ENCODE measurements at places on chromosomes 1 and 21.

DNA sequence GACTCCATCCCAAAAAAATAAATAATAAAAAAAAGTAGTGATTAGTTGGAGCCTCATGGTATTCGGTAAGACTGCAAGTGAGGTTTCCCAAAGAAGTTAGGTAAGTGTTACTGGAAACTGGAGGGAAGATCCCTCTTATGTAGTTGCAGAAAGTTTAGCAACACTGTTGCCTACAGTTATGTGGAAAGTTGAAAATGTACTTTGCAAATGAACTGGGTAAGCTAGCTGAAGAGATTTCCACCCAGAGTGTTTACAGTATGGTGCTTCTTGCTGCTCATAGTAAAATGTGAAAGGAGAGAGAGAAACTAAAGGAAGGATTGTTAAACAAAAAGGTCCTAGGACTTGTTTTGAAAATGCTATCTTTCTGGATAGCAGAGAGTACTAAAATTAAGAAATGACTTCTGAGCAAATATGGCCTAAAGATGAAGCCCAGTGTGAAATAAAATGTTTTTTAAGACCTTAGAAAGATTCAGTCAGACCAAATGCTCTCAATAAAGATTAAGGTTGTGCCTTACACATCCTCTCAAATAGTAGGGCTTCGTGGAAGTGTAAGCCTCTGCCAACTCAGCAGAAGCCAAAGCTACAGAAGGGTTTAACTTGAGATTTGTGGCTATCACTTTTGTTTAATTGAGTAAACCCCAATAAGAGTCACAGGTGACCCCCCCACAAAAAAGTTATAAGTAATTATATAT, 31.5 kb downstream of the RPS6KC1 start:
- DNase-seq = no peak

DNA sequence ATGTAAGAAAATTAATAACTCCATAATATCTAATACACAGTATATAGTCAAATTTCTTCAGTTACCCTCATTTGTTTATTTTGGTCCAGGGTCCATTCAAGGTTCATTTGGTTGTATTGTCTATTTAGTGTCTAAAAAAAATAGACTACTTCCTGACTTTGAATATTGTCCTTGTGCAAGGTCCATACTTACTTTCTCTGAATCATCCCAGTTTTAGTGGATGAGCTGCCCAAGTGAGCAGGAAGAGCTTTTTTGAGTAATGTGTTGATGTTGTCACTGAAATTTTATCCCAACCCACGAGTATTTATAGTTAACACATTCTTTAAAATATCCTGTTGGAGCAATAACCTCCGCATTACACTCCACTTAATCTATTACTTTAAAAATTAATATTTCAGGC, 45.6 kb upstream of the FASLG start:
- no peak for DNase-seq

DNA sequence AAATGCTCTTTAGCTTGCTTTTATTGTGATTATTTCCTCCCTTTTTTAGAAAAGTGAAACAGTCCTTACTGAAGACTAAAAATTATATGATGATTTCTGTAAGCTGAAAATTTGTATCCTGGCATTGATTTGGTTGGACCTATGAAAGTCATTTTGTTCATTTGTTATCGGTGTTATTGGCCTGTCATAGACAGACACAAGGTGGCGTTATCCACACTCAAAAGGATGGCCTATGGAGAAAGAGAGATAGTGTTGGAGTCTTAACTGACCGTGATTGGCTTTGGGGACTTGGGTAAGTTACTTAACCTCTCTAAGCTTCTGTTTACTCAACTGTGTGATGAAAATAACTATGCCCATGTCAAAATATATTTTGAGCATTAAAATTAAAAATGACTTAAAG, 203.6 kb upstream of the CHODL start:
- DNase-seq = peak; percentile 39

GRCh38 chr1:108107658-108108057, 92.5 kb downstream of the SLC25A24 start:
- DNase-seq = no peak

- DNase-seq = no peak
These were observed 22.1 kb upstream of the SH3D21 start for GRCh38 chr1:36284061-36284460.

- DNase-seq = no peak
These were observed 82.1 kb upstream of the LRRC7 start for GRCh38 chr1:69485616-69486015.

DNA sequence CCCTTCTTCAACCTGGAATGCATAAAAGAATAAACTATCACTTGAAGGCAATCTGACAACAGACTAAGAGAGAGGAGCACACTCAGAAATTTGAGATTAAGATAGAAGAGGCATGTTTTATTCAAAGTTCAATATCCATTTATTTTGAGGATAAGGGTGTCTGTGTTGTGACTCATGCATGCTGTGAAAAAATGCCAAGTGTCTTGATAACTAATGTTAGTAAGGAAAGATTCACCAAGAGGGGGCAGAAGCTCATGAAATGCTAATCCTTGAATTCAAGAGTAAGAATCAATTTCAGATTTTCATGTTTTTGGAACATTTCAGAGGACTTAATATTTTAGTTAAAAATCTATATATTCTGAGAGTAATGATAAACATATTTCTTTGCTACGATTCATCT, 94.0 kb downstream of the IFI44 start:
- DNase-seq = no peak

- DNase-seq = peak; percentile 25
These were observed 3.8 kb upstream of the B3GALT2 start for GRCh38 chr1:193190096-193190744.

DNA sequence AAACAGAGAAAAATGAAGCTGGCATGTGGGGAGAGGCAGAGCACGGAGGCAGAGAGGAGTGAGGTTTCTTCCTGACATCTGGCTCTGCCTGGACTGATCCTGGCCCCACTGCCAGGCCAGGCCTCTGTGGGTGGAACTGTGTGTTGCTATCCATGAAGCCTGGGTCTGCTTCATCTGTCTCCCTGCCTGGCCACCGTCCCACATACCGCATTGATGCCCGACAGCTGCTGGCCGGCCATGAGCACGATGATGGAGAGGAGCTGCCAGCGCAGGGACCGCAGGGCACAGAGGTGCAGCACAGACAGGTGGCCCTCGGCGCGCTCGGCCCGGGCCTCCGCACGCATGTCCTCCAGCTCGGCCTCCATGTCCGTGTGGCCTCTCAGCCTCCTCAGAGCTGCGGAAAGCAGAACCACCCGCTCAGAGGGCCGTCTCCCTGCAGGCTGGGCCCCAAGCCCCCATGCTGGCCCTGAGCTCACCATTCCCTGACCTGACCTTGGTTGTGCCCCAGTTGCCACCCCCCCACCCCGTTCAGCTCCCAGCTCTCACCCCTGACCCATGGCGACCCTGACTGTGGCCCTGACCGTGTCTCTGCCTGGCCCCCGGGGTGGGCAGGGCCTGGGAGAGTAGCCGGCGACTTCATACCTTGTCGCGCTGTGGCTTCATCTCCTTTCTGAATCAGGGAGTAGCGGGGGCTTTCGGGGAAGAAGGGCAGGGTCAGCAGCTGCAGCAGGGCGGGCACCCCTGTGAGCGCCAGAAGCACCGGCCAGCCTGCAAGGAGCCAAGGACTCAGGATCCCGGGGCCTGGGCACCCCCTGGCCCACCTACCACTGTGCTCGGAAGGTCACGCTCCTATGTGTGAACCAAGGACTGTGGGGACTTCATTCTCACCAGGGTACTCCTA, 11.5 kb downstream of the SLC2A7 start:
- DNase-seq = no peak

DNA sequence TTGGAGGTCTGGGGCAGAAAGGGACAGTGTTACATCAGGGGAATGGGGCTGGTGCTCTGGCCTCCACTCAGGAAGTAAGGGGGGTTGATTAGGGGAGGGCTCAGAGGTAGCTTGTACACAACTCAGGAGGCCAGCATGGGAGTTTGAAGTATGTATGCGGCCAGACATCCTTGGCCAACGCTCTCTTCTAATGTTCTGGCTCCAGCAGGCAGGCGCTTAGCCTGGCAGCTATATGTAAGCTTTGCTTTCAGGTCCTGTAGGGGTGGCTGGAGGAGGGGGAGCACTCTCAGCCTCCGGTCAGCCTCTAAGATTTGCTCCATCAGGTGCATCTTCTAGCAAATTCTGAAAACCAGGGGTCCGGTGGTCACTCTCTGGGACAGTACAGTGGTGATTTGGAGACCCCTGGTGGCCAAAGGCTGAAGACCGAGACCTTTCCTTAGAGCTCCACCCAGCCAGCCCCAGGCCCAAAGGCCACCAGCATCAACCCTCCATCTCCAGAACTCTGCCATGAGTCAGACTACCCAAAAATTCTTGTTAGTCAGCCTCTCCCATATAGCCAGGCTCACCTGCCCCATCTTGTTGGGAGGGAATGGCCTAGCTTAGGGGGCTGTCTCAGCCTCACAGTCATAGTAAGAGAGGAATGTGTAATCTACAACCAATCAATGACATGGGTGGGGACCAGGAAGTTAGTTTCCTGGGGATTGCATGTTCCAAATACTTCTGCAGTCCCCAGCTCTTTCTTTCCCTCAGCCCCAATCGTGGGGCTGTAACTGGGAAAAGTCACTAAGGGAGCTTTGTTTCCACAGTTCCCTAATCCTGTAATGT, 9.7 kb upstream of the COL8A2 start:
- DNase-seq = no peak

DNA sequence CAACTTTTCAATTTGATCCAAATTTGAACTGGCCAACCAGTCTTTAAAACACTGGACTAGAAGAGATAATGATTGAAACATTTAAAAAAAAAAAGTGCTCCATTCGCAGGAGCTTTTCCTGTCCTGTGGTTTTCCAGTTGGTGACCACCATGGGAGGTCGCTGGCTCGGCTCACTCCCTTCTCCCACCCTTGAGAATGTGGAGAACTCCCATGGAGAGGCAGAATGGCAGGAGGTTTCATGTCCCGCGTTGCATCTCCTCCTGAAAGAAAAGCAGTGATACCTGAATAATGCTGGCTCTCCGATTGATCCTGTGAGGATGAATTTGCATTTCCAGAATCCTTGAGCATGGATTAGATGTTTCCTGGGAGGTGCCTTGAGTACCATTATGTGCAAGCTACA, 16.5 kb upstream of the MPZL1 start:
- DNase-seq = no peak

GRCh38 chr21:42102076-42102475, 31.0 kb downstream of the UMODL1 start:
- no peak for DNase-seq

GRCh38 chr1:89271341-89272015, 1.2 kb downstream of the GBP5 start:
- no peak for DNase-seq

- DNase-seq = no peak
These were observed 20.3 kb downstream of the RIMS3 start for GRCh38 chr1:40645118-40645680.

DNA sequence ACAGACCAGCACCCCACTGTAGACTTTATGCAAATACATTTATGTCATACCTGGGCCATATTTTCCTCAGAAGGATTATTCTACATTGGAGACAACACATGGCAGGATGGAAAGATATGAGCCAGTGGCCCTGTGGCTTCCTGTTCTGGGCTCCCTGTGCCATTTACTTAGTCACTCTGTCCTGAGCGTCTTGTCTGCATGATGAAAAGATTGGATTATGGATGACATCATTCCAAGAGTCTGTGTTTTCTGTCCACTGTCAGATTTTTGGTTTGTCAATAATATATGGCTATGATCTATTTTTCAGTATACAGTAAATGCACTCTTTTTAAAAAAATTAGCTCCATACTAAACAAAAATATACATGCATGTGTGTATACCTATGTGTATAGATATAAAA, 30.8 kb downstream of the IGSF5 start:
- no peak for DNase-seq

GRCh38 chr1:92940541-92940940, 20.7 kb downstream of the DIPK1A start:
- DNase-seq = no peak

DNA sequence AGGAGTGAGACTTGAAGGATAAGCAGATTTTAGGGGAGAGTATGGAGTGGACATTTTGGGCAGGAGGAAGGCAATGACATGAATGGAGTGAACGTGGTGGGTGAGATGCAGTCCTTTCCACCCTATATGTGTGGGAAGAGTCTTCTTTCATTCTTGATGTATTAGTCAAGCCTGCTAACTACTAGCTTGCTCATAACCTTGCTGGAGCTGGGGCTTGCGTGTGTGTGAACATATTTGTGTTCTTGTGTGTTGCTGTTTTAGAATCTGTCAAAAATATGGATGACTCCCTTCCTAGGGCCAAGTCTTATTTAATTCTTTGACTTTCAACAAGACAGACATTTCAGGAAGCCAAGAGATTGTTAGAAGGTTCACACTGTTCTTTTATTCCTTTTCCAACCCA, 132.7 kb downstream of the UCK2 start:
- DNase-seq = no peak

GRCh38 chr1:182195733-182196132, 134.2 kb upstream of the ZNF648 start:
- DNase-seq = no peak

DNA sequence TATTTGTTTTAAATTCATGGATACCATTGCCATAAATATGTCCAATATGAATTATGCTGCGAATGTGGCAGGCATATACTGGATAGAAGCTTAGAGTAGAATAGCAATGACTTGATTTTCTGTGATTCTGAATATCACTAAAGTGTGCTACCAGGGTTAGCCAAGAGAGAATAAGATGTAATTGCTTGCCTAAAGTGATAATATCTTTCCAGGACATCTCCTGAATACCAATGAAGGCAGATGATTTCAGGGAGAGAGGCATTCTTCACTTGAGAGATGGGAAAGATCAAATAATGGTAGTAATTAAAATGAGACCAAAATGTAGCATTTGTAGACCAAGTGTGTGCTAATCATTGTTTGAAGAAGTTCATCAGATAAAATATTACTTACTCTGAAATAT, 53.4 kb upstream of the KIAA1614 start:
- no peak for DNase-seq

DNA sequence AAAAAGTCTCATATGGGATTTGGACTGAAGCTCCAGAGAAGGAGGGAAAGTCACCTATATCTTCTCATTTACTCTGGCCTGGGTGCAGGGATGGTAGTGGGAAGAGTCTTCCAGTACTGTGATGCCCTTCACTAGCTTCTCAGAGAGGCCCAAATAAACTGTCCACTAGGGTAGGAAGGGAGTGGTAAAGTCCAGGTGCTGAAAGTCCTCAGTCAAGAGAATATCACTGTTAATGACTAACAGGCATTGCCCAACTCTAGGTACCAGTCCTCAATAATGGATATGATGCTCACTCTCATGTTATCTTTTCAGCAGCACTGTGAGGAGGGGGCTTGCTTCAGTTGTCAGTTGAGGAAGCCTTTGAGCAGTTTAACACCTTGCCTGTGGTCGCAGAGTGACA, 64.0 kb downstream of the LHX8 start:
- DNase-seq = no peak

DNA sequence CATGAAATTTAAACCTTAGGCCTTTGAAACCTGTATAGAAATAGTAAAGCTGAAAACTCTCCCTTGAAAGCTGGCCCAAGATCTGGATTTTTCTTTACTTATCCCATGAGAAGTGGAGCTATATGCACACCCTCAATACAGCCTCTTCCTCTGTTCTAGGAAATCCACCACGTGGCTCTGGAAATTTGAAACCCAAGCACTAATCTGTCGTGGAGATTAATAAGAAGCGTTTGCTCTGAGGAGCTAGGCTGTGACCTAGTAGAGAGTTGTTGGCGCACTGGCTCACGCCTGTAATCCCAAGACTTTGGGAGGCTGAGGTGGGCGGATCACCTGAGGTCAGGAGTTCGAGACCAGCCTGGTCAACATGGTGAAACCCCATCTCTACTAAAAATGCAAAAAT, 291.3 kb upstream of the PLXNA2 start:
- no peak for DNase-seq
